Gastrocnemius medialis (tissue), 4 donors: ENCODE measurements at places on chromosomes 13 and 19. TPM values are rescaled to one million over a fixed set of nuclear protein-coding genes. Genes with fewer than 3 reads are reported as not detected.

The C19orf12 gene
- 142 TPM for total RNA-seq

The IZUMO2 gene
- total RNA-seq: not detected

The CLIP3 gene
- 0.61 TPM for total RNA-seq

The LILRA1 gene
- 0.40 TPM for total RNA-seq

DNA sequence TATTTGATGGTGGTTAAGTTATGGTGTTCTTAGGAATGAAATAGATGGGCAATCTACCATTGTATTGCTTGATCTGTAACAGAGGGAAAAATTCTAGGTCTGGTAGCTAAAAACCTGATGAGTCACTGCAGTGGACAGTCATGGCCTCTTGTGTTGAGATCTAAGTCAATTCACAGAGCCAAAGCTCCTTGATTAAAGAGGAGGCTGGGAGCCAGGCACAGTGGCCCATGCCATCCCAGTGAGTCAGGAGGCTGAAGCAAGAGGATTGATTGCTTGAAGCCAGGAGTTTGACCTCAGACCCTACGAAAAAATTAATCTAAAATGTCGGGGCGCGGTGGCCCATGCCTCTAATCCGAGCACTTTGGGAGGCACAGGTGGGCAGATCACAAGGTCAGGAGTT lies 67.1 kb upstream of the KPNA3 start:
- H3K27ac ChIP-seq: no peak overlapping the region
- no peaks in the 10 kb centered on the region for H3K36me3 ChIP-seq
- H3K4me1 ChIP-seq: peaks cover 9% of the 10 kb centered on the region
- H3K4me3 ChIP-seq: no peak overlapping the region
- H3K27me3 ChIP-seq: no peaks in the 10 kb centered on the region
- DNase-seq: no peak

- H3K27me3 ChIP-seq: no peaks in the 10 kb centered on the region
- H3K27ac ChIP-seq: peak overlapping the region; percentile 55
- H3K4me1 ChIP-seq: peaks cover 16% of the 10 kb centered on the region
- H3K4me3 ChIP-seq: no peak overlapping the region
Measured at GRCh38 chr13:41622432-41623429, 165.4 kb downstream of the RGCC start.

DNA sequence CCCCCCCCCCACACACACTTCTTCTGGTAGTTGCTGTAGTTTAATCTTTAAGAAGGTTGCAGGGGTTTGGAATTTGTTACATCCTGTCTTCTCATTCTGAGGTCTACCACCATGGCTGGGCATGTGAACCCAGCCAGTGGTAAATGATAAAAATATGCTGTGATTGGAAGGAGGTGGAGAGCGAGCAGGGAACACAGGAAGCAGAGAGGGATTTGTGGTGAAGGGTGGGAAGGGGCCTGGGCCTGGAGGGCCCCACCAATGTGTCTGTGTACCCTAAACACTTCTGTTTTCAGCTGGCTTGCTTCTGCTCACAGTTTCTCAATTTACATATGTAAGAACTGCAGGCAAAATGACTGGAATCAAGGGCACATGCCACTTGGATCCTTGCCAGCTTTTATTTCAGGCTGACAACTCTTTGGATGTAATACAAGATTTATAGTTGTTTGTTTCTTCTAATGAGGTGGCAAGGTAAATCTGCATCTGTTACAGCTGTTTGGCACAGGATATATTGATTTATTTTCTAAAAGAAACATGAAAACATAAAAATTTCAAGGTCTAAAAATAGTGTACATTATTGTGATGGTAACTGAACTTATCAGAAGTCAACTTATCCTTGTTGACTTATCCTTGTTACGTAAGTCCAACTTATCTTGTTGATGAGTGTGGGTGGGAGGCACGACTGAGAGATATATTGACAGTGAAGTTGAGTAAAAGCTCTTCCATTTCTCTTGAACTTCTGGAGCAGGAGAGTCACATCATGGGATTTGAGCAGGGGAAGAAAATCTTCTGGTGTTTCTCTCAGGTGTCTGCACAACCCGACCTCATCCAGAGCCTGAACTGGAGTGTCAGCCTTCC lies 313.2 kb downstream of the SHISA2 start:
- no peak for DNase-seq
- no peak overlapping the region for H3K27ac ChIP-seq
- H3K4me1 ChIP-seq: no peaks in the 10 kb centered on the region

DNA sequence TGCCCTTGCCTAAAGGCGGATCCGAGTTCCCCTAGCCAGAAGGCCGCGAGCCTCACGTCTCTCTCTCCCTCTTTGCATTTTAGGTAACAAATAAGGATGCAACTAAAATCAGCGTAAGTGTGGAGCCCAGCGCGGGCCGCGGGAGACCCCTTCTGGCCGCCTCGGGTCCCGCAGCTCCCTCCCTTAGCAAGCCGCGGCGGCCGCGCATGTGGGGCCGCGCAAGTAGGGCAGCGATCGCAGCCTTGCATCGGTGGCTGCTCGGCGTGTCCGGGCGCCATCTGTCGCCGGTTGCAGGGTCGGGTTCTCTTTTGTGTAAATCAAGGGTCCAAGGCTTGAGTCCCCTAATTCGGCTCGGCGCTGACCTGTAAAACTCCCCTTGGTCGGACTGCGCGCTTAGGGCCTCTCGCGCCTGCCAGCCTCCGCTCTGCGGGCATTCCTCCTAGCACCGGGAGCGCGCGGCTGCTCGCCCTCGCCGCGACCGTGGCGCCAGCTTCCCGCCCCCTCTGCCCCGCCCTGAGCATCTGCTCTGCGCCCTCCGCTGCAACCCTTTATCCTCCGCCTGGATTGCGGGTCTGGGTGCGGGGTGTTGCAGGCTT lies 2.7 kb downstream of the VSTM2B start:
- H3K4me1 ChIP-seq: no peaks in the 10 kb centered on the region
- H3K27me3 ChIP-seq: peaks cover 69% of the 10 kb centered on the region
- H3K27ac ChIP-seq: no peak overlapping the region
- peak overlapping the region; percentile 34 for H3K4me3 ChIP-seq

DNA sequence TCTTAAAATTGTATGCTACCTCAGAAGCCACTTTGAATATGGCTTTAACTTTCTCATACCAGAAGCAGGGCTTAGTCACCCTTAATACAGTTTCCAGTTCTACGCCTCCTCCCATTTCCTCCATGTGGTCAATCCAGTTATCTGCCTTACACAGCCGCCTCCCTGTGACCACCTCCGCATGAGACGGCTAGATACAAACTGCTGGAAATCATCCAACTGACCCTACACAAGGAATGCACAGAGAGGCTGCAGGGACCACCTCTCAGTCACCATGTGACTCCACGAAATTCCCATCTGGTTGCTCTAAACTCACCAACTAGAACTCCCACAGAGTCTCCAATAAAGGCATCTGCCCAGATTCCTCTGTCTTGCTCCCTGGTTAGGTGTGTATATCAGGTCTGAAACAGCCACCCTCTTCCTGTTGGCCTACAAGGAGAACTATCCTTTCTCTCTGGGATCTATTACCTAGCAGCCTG lies 6.8 kb downstream of the ZNF564 start:
- no peak overlapping the region for H3K4me3 ChIP-seq
- no peak overlapping the region for H3K27ac ChIP-seq
- H3K27me3 ChIP-seq: no peaks in the 10 kb centered on the region
- no peak for DNase-seq

DNA sequence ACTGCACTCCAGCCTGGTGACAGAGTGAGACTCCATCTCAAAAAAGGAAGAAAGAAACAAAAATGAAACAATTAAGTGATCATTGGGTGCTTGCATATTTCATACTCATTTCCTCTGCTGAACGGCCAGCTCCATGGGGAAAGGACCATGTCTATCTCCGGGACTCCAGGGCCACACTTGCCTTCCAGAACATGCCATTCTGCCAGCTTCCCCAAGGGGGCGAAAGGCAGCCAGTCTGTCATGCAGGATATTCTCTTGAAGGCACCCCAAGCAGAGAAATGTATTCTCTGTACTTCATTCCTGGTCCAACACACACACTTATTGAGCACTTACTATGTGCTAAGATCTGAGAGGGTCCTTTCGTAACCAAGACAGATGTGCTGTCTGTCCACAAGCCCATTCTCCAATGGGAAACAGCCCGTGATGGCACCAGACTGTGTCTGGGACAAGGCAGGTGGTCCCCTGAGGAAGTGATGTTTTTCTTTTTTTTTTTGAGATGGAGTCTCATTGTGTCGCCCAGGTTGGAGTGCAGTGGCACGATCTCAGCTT lies 10.2 kb upstream of the CARM1 start:
- H3K4me1 ChIP-seq: peaks cover 7% of the 10 kb centered on the region
- no peaks in the 10 kb centered on the region for H3K27me3 ChIP-seq
- H3K36me3 ChIP-seq: no peaks in the 10 kb centered on the region
- no peak overlapping the region for H3K4me3 ChIP-seq
- H3K27ac ChIP-seq: no peak overlapping the region
- DNase-seq: no peak

GRCh38 chr19:48728911-48729664 lies 9.6 kb upstream of the MAMSTR start:
- H3K4me1 ChIP-seq: peaks cover 5% of the 10 kb centered on the region
- no peaks in the 10 kb centered on the region for H3K36me3 ChIP-seq
- H3K27me3 ChIP-seq: no peaks in the 10 kb centered on the region
- H3K4me3 ChIP-seq: no peak overlapping the region
- H3K27ac ChIP-seq: no peak overlapping the region

- H3K4me3 ChIP-seq: no peak overlapping the region
- no peak for DNase-seq
- no peaks in the 10 kb centered on the region for H3K4me1 ChIP-seq
- H3K36me3 ChIP-seq: no peaks in the 10 kb centered on the region
Measured at GRCh38 chr19:40501599-40501998, 34.8 kb downstream of the SPTBN4 start.

GRCh38 chr19:47433121-47433520 lies 13.8 kb upstream of the MEIS3 start:
- no peak for DNase-seq
- no peak overlapping the region for H3K4me3 ChIP-seq
- peaks cover 16% of the 10 kb centered on the region for H3K4me1 ChIP-seq
- no peak overlapping the region for H3K27ac ChIP-seq
